CD4-positive, alpha-beta T cell treated with Interleukin-21 for 1 hour (primary cell): ENCODE measurements at places on chromosomes 3 and 15.

- no peak for DNase-seq
These were observed 108.5 kb downstream of the TNIK start for GRCh38 chr3:171351676-171352075.

DNA sequence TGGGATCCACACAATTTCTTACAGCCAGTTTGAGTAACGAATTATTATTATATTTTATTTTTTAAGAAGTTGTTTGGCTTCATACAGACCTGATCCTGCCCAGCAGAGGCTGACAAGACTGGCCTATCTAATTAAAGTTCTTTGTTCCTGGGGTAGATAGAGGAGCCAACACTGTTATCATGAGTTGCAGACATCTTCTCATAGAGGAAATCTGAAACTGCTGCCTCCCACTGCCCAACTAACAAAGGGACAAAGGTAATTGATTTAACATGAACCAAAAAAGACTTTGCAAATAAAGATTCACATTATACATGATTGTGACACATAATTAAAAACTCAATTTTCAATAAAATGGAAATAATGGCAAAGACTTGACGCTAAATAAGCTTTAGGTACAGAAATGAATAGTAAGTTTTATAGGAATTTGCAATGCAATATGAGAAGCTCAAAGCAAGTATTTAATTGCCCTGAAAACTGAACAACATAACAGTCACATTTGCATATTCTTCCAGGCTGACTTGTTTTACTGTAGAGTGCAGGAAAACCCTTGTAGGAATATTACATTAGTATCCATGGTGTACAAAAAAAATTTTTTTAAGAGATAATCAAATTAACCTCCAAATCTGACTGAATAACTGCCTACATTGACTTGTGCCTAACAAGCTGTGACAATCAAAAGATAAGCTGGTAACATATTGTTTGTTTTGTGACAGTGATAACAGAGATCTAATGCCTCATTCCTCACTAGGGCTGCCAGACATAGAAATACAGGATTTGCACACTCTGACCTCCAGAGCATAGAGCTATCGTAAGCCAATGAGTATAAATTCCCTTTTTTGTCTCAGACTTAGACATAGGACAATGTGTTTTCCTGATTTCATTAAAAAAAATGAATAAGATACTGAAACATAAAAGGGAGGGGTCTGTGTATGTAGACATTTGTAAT, 273.2 kb downstream of the MFSD1 start:
- no peak for DNase-seq

- no peak for DNase-seq
These were observed 74.5 kb downstream of the TBC1D2B start for GRCh38 chr15:78002996-78003395.

DNA sequence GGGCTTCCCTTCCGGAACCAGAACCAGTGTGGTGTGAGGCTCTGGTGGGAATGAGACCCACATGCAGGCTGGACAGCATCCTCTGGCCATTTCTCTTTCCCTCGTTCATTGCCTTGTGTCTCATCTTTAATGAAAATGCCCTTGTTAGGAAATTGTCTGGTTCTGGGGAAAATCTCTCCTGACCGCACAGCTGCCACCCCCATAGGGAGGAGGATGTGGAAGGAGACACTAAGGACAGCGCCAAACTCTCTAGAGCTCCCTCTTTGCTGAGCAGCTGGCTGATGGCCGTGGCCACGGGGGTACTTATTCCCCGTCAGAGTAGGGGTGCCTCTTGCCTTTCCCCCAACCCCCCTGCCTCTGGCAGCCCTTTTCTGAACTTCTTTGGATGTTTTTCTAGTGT, 297.6 kb upstream of the C2CD4B start:
- DNase-seq, result no peak

DNA sequence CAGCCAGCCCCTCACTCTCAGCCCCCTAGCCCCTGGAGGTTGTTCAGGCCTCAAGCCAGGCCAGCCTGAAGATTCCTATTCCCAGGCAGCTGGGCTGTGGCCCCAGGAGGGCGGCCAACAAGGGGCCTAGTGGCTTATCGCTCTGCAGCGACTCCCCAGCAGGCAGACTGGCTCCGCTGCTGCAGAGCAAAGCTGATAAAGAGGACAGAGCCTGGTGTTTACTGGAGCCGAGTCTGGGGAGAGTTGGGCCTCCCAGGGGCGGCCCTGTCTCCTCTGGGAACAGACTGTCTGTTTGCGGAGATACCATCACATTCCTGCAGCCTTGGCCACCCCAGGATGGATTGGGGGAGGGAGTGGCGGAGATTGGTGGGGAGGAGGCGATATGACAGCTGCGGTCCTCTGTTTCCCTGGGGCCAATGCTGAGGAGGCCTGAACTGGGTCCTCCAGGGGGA, 22.4 kb upstream of the SMAD6 start:
- DNase-seq, result no peak

DNA sequence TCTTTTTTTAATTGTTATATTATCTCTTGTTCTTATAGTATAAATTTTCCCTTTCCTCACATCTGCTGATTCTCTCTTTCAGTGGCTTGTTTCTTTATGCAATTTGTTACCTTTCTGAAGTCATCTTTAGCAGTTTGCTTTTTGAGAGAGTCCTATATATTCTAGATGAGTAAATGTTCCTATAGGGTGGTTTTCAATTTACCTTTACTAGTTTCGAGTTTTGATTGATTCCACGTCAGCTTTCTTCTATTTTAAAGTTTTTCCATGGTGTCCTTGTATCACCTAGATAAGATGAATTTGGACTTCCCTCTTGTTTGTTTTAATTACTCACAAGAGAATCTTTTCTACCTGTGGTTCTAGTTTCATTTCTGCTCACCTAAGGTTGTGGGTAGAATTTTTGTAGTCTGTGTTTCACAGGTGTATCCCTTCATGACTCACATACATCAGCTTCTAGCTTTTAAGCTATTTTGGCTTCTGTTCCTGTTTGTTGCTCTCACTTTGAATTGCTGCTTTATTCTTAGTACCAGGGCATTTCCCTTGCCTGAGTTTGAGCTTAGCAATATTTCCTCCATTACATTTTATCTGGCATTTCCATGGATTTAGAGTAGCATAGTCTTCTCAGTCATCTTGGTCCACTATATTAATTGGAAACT, 6.4 kb downstream of the TEX9 start:
- no peak for DNase-seq

- DNase-seq, result peak; percentile 42
These were observed 37.5 kb downstream of the CD86 start for GRCh38 chr3:122092460-122093165.

- no peak for DNase-seq
These were observed 65.0 kb downstream of the CLDN11 start for GRCh38 chr3:170483485-170484262.

DNA sequence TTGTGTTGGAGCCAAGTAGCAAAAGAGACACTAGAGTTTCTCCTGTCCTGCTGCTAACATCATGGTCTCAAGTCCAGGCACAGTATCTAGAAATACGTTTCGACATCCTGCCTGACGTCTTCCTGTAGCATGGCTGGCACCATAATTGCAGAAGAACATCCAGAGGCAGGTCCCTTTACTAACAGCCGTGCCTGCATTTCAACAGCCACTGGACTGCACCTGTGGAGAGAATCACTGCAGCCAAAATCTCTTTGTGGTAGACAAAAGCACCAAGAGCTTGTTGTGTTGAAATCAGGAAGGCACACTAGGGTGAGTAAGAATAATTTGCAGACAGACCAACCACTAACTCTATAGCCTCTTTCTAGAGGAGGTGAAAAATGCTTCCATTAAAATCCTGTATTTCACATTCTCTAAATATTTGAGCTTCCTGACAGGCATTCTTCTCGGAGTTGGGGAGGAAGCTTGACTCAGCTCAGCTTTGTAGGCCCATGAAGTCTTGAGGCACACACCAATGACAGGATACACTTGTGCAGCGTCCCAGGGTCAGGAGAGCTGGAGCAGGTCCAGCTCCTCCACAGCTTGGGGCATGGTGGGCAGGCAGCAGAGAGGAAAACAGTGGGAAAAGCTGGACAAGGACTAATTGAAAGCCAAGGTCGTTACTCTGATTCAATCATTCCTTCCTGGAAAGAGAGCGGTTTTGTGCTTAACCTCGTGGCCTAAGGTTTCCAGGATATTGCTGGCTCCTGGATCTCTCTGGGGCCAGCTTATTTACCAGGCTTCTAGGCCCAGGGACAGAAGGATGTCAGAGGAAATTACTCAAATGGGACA, 244.9 kb downstream of the FAM43A start:
- no peak for DNase-seq

GRCh38 chr3:161674402-161674801, 177.8 kb downstream of the OTOL1 start:
- DNase-seq, result no peak

- DNase-seq, result peak; percentile 66
These were observed 55.3 kb upstream of the CA12 start for GRCh38 chr15:63436872-63437375.

DNA sequence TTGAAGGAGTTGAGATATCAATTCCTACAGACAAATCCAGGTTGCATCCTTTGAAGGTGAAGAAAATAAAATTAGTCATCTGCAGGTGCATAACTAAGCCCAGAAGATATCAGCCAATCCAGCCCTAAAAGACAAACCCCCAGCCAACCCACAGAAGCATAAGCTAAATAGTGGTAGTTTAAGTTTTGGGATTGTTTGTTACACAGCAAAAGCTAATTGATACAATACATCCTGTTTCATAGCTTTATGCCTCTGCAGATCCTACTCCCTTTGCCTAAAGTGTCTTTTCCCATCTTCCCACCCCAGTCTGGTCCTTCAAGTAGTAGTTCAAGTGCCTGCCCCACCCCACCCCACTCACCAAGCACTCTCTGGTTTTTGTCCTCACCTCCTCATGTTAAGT, 48.6 kb upstream of the CAPN7 start:
- DNase-seq, result no peak

- DNase-seq, result no peak
These were observed 91.7 kb upstream of the NAALADL2 start for GRCh38 chr3:174767406-174767805.

DNA sequence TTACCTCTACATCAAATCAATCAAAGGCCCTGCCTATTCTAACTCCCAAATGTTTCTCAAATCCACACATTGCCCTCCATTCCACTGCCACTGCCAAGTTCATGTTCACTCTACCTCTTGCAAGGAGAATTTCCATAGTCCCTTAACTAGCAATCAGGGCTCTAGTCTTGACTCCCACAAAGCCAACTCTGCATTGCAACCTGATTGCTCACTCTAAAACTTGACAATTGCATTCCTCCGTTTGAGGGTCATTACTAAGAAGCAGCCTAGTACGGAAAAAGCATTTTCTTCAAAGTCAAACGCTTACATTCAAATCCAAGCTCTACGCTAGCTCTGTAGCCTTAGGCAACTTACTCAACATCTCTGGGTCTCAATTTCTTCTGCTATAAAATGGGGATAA, 1.2 kb downstream of the CPA3 start:
- no peak for DNase-seq

GRCh38 chr3:88061746-88062145, 2.7 kb downstream of the ZNF654 start:
- DNase-seq, result no peak

GRCh38 chr3:79200456-79200855, 567.3 kb downstream of the ROBO1 start:
- DNase-seq, result no peak

GRCh38 chr3:99418209-99418635, 220.2 kb upstream of the COL8A1 start:
- no peak for DNase-seq

DNA sequence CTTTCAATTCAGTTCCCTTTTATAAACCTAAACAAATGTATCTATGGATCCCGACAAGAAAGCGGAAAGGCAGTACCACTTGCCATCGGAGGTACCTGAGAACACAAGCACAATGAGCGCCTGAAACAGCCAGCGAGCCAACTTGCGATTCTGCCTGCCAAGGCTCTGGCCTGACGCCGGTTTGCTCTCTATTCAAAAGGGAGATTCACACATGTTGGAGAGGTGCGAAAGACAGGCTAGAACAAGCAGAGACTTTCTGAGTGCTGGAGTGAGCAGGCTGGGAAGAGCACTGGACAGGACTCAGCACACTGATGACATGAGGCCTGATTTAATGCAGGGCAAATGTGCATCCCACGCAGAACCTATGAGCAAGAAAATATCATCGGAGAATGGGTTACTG, 17.7 kb upstream of the PRR23E start:
- no peak for DNase-seq

GRCh38 chr15:94100863-94101262, 130.5 kb upstream of the MCTP2 start:
- no peak for DNase-seq

- peak; percentile 83 for DNase-seq
These were observed 10.9 kb downstream of the TM2D3 start for GRCh38 chr15:101641129-101641764.

GRCh38 chr15:75181780-75182179, 19.9 kb upstream of the C15orf39 start:
- DNase-seq, result no peak

DNA sequence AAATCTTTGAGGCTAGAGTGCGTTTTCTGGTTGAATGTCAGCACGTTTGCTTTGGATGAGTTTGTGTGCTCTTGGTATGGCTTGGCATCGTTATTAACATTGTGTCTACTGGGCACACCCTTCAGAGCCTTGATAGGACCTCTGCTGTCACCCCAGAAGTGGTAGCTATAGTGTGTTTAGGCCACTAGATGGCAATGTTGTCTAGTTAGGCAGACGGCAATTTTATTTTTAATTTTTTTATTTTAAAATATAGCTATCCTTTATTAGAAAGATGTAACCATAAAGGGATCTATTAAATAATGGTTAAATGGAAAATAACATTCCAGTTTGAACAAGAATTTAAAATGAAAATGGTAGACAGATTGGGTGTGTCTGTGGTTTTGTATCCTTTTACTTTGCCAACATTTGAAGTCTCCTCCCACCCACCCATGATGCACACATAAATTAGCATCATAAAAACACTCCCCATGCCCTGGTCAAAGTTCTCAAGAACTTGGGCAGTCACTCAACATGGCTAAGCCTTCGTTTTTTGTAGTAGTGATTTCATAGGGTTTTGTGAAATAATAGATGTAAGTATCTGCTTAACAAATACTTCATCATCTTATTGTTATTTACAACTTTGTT, 200.7 kb downstream of the KCNH8 start:
- DNase-seq, result peak; percentile 21

DNA sequence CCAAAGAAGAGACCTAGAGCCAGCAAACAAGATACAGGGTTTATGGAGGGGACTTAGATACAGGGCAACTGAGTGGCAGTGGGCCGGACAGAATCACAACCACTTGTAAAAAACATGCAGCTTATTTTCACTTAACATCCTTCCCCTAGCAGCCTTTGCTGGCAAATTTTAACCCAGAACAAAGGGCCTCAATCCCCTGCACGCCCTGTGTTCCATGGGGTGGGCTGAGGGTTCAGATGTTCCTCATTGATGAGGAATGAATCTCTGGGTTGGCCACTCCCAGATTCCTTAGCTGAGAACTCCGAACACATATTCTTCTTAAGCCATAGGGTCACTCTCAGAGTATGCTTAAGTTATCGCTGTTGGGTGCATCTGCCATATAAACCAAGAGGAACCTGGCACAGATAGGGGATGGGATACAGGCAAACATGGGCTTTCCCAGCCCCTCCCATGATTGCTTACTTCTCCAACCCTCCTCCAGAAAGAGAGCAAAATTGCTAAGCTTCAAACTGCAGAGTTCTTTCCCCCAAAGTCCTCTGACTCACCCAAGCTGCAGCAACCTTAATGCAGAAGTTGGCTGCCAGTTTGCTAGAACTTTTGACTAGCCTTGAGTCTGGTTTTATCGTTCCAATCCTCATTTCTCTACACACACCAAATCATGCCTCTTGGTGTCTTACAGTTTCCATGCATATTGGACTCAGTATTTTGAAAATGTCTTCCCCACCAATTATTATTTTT, 146.9 kb downstream of the CD47 start:
- no peak for DNase-seq

- no peak for DNase-seq
These were observed 162.8 kb downstream of the ARRDC4 start for GRCh38 chr15:98123297-98123696.
